ENCODE measurements at places on chromosomes 16 and 17.

GRCh38 chr17:31593806-31594205 is 202.3 kb downstream of the RAB11FIP4 start:
- DNase-seq, result no peak

GRCh38 chr17:82328141-82328993 is 5.2 kb downstream of the SECTM1 start:
- DNase-seq, result no peak

- no peak for DNase-seq
These were observed 14.4 kb upstream of the FBXO47 start for GRCh38 chr17:38981636-38982035.

DNA sequence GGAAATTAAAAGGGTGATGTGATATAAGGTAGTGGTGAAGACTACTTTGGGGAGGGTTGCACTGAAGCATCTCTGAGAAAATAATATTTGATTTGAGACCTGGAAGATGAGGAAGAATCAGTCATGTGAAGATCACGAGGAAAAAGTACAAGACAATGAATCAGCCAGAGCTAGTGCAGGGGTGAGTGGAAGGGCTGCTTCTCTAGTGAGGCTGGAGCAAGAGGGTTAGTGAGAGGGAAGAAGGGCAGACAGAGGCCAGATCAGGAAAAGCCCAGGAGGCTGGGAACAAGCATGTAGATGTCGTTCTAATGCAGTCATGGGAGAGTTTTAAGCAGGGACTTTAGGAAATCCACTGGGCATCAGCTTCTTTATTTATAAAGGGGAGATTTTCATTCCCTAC is 504.2 kb upstream of the SALL1 start:
- no peak for DNase-seq

GRCh38 chr16:66984892-66985311 is 3.5 kb upstream of the CES4A start:
- DNase-seq, result no peak

DNA sequence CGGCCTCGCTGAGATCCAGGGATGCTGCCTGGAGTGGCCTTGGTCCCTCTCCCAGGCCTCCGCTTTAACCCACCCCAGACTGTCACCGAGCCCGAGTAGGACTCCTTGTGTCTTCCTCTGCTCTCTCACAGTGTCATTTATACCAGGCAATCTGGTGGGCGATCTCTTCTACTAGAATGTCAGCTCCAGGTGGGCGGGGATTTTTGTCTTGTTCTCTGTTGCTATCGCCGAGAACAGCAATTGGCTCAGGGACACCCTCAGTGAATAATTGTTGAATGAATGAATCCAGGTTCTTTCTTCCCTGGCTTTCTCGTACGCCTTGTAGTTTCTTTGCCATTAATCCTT is 591 bp downstream of the DHX38 start:
- DNase-seq, result no peak

DNA sequence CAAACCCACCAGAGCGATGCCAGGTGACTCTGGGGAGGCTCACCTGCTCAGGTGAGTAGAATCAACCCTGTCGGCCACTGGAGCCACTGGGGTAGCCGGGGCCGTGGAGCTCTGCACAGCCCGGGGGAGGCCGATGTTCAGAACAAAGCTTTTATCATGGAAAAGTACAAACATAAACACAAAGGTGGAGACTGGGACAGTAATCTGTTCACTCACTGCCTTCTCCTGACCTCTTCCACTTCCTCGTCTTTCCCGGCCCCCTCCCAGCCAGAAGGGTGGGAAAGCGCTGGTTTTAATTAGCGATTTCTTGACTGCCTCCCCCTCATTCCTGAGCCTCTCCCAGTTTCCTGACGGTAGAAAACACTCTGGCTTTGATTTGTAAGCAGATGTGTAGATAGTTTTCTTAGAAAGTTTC is 9.8 kb upstream of the TEX19 start:
- DNase-seq, result no peak

GRCh38 chr16:26649381-26650045 is 417.2 kb upstream of the C16orf82 start:
- no peak for DNase-seq

GRCh38 chr17:8226536-8227237 is 16.3 kb upstream of the AURKB start:
- peak; percentile 33 for DNase-seq

GRCh38 chr16:785563-786535 is 2.3 kb downstream of the RPUSD1 start:
- peak; percentile 40 for DNase-seq

GRCh38 chr17:51374209-51374608 is 113.9 kb downstream of the UTP18 start:
- no peak for DNase-seq

Measured in T-cell (primary cell).